ENCODE measurements at places on chromosomes 1 and 21.

DNA sequence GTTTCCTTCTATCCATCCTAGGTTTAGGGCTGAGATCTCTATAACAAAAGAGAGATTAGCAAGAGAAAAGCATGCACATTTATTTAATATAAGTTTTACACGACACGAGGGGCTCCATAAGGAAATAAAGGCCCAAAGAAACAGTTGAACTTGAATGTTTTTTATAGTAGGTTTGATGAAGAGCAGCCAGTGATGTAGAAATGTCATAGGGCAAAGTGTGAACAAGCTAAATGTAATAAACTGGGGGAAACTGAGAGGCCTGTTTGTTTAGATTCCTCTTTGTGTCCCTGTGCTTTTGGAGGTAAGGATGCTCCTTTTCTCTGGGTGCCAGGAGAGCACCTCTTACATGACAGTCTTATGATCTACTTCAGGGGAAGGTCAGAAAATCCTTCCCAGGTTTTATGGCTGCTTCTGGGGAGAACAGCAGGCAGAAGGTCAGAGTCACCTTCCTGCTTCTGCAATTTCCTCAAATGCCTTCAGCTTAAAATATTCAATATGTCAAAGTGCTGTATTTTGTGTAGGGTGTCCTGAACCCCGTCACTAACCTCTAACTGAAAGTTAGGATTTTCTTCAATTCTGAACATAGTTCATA lies 9.5 kb upstream of the HORMAD1 start:
- DNase-seq: no peak

DNA sequence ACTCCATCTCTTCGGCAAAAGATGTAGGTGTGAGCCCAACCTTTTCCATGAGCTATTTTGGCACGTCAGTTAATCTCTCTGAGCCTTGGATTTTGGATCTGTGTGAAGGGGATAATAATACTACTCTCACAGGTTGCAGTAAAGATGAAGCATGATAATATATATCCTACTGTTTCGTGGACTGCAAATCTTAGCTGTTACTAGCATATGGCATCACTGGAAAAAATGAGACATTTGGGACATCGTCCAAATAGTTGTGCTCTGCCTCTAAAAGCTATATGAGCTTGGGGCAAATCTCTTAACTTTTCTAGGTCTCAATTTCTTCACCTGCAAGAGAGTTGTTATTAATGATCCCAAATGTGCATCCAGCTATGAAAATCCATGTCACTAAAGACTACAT lies 147.4 kb upstream of the ZRANB2 start:
- no peak for DNase-seq

DNA sequence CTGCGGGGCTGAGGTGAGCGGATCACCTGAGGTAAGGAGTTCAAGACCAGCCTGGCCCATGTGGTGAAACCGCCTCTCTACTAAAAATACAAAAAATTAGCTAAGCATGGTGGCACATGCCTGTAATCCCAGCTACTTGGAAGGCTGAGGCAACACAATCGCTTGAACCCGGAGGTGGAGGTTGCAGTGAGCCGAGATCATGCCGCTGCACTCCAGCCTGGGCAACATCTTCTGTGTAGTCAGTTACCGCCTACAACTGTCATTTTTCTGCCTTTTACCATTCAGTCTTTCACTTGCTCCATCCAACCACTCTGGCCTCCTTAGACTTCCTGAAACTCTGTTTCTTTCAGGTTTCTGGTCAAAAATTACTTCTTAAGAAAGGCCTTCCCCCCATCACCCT lies 2.2 kb downstream of the MYCBP start:
- DNase-seq: no peak

GRCh38 chr1:230102046-230102445 lies 35.0 kb downstream of the GALNT2 start:
- no peak for DNase-seq
